ENCODE measurements at places on chromosomes 6 and 20.
A peak's percentile ranks its signal among the peaks of the same experiment; 100 is the strongest.

DNA sequence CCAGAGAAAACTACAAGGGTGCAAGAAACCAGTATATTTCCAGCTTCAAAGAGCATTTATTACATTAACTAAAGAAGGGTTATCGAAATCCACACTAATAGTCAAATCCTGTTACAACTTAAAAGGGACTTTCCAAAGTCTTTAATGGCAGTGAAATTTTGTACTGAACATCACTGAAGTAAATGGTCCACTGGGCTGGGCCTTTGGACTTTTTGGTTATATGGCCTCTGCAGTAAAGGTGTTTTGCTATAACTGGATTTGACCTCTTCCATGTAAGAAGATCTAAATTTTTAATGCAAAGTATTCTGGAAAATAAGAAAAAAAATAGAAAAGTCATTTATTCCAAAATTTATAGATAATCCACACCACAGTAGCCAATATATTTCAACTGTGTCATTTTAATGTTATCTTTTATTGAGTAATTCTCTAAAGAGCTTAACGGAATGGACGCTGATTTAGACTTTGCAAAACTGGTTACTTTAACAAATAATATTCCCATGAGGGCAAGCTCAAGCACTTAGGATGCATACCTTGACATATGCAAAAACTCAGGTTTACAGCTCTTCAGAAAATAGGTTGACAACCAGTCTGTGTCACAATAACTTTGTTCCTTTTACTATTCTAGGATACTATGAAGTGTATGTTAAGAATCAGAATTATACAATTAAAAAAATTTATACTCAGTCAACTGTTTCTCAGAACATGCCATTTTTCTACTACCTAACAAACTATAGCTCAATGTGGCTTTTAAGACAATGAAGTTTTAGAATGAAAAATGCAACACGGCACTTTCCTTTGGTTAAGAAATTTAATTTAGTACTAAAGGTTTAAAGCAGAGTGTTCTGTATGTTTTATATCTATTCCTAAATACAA lies 7.0 kb downstream of the RBM39 start:
- DNase-seq = no peak

DNA sequence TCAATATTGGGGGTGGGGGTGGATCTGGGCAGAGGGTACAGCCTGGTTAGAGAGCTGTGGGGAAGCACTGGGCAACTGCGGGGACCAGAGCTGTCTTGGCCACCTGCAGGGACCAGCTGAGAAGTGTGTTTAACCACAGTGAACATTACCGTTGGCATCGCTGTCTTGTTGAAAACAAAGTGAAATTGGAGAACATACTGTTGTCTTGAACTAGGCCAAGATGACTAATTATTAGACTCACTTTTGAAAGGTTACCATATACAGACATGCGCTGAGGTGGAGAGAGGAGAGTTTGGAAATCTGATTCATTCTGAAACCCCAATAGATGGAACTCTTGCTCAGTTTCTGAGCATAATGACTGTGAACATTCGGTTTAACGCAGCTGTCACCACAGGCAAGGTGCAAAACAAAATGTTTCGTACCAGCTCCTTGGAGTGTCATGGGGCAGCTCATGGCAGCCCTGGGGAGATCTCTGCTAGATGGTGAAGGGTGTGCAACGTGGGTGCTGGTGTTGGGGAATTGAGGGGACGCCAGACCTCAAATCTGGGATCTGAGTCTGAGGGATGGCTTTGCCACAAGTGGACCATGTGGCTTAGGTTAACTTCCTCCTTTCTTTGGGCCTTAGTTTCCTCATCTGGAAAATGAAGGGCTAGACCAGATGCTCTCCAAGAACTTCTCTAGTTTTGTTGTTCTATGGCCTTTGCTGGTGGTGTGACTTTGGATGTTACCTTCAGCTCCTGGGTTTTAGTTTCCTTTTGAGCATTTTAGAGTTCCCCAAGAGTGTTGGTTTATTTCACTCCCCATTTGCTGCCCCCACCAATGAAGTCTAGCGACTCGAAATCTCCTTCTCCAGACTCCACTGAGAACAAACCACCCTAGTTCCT lies 24.6 kb upstream of the GTSF1L start:
- no peak for DNase-seq

DNA sequence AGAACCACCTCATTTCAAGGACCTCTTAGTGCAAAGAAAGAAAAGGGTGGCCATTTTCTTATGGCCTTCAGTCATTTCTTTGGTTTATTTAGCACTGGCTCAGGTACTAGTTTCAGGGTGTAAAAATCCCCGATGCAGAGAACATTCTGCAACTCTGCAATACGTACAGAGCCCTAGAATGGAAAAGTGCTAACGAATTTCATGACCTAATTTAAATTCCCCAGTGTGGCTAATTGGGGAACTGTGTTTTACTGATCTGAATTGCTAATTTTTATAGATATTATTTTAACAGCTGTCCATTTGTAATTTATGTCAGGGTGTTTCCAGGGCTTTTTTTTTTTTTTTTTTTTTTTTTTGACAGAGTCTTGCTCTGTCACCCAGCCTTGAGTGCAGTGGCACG lies 160.7 kb downstream of the UST start:
- DNase-seq = no peak

GRCh38 chr6:134453792-134454510 lies 136.0 kb upstream of the SGK1 start:
- no peak for DNase-seq

DNA sequence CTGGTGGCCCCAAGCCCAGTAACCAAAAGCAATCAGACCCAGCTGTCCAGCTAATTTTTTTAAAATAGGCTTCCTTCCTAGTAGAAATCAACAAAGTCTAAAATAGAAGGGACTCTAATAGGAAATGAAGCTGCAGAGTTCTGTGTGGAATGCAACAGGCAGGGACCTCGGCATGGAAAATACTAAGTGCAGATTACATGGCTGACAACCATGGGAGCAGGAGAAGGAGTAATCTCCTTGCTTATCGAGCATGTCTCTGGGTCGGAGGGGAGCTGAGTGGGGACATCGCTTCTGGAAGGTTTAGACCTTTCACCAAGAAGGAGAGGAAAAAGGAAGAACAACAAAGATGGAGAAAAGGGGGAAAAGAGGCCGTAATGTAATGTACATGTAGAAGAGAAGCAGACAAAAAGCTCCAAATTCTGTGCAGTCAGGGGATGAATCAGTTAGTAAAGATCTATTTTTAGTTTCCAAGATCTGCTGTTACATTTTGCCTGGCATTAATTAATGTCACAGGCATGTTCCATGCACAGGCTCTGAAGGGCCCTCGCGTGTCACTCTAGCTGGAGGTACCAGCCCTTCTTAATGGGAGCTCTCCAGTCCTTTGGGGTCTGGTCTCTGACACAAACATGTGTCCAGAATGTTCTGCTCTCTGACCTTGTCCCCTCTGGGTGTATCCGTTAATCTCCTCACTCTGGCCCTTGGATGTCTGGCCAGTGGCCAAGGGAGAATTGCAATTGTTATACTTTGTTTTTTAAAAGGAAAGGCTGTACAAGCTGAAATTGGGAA lies 16.6 kb upstream of the ZNF831 start:
- no peak for DNase-seq

DNA sequence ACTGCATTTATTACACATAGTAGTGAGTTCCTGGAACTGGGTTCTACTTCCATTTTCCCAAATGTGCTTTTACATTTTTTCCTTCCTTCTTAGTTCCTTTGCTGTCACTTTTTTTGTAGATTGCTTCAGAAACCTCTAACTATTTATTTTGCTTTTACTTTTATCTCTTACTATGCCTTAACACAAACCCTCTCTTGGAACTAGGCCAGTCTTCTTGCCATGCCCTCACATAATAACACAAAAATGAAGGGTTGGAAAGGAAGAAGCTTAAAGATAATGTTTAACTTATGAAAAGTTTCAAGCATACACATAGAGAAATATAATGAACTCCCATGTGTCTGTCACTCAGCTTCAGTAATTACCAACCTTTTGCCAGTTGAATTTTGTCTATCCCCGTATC lies 27.1 kb downstream of the TOP1 start:
- DNase-seq = no peak

DNA sequence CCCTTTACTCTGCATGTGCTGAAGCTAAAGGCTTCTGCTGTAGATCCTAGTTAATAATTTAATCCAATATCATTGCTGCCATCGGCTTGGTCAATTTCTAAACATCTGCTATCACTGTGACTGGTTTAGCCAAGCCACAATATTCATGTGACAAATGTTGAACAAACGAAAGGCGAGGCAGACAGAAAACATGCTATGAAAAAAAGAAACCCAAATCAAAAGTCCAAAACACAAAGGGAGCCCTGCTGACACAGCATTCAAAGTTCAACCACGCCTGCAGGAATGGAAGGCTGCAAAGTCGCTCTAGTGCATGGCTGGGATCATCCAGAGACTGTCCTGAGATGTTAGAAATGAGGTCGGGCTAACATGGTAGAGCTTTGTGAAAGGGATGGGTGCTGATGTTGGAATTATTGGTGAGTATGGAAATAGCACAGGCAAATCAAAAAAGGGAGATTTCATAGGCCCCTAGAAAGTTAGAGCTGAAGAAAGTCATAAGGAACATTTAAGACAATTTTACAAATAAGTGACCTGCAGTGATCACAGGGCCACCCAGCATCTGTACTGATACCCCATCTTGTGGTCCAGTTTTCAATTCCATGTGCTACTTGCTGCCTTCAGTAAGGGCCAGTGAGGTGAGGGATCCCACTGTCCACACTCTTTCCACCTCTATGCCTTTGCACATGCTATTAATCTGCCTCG lies 8.8 kb upstream of the NHSL1 start:
- DNase-seq = no peak

DNA sequence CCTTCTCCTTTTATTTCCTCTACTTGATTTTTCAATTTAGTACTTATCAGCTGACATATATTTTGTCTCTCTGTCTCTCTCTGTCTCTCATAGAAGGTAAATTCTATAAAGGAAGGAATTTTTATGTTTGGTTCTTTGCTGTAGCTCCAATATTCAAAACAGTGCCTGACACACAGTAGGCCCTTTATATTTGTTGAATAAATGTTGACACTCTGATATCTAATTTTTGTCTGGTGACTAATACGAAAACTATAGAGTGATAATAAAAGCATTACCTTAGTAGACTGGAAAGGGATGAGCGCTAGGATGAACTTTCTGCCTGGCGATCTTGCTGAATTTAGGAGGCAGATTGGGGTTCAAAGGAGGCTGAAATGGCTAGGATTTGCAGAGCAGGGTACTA lies 42.8 kb downstream of the PTPN1 start:
- DNase-seq = no peak

DNA sequence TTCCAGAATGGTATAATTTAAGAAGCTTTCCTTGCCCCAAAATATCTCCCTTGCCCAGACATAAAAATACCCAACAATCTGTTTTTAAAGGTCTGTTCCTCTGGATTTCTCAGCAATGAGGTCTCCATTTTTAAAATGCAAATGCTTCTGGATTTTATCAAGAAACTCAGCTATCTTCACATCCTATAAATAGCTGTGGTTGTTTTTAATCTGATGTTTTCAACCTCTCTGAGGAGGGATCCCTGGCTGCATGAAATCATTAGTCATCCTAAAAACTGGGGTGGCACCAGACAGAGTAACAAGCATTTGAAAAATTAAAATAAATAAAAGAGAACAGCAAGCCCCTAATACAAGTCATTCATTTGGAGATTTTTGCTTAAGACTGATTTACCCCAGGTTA lies 168.5 kb upstream of the ID4 start:
- no peak for DNase-seq

DNA sequence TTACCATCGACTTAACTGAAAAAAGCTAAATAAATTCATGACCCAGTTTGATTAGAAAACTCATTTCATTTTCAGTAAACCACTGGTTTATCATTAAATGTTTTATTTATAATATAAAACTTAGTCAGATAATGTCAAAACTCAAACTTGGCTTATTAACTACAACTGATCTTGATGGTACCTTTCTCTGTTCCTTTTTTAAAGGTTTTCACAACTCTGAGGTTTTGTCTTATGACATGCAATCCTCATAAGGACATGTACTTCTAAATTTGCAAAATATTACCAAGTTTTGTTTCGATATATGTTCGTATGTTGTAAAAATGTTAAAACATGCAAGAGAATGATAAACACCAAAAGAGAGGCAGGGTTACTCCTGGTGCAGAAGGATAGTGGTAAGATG lies 82.5 kb upstream of the PDE10A start:
- DNase-seq = no peak

DNA sequence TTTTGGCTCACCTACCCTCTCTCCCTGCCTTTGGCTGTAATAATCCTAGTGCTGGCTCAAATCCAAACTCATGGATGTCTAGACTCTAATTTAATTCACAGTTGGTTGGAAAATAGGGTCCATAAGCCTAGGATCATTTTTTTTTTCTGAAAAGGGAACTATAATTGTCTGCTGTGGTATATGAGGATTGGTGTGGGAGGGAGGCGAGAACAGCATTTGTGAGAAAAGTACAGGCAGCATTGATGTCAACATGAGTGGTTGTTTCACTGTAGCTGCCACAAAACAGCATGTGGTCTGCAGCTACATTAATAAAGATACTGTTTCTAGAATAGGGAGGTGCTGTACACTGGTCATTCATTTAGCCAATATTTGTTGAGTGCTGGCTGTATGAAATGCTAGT lies 18.6 kb upstream of the POLR1H start:
- peak; percentile 16 for DNase-seq

DNA sequence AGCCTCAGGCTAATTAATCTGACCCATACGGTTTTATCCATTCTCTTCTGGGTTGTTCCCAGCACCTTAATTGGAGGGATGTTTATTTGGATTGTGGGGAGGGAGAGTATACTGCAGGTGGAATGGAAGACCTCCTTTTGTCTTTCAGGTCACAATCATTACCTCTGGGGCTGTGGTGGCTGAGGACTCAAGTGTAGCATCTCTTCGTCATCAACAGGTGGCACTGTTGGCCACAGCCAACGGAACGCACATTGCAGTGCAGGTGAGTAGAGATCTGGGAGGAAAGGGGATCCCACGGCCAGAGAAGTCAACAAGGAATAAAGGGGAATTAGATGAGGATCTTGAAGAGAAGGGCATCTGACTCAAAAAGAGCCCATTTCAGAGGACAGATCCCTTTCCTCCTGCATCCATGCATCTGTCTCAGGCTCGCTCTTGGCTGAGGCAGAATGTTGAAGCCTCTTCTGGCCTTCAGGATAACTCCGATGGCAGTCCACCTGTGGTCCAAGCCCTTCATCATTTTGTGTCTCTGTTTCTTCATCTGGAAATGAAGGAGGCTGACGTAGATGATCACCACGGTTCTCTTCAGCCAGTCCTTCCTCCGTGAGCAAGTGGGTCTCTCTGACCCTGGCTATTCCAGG lies 3.2 kb upstream of the DEF6 start:
- DNase-seq = peak; percentile 70

GRCh38 chr6:8157839-8158238 lies 55.5 kb upstream of the EEF1E1 start:
- DNase-seq = no peak
